ENCODE measurements at places on chromosomes 1 and 21. TPM values are rescaled to one million over a fixed set of nuclear protein-coding genes. Genes with fewer than 3 reads are reported as not detected.

- no peak for DNase-seq
Observed at GRCh38 chr1:177770096-177770495, 199.8 kb downstream of the SEC16B start.

DNA sequence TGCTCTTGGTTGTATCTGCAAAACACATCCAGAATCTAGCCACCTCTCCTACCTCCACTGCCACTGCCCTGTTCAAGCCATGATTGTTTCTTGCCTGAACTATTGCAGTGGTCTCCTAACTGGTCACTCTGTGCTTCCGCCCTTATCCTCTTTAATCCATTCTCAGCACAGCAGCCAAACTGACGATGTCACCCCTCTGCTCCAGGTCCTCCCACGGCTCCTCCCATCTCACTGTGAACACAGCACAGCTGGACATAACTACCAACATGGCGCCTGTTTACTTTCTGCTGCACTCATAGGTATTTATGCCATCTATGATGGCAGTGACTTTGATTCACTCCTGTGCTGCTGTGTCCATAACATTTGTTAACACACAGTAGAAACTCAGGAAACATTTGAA is 406.7 kb downstream of the DISC1 start:
- DNase-seq: no peak

DNA sequence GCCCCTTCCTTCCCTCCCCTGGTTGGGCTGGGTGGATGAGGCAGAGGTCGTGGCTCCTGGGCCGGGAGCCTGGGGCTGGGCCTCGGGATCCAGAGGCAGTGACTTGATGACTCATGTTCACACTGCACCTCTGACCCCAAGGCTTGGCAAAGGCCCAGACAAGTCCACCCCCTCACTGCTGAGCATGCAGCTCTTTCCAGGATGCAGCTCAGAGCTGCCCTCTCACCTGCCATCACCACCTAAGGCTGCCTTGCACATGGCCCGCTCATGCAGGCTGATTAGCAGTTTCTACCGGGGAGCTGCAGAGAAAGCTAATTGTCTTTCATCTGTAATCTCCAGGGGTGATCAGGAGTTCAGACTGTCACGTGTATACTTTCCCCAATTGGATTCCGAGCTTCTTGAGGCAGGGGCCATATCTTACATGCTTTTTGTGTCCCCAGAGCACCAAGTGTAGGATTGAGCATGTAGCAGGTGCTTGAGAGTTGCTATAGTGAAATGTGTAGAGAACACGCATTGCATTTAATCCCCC is 62.1 kb downstream of the LRRN2 start:
- no peak for DNase-seq

DNA sequence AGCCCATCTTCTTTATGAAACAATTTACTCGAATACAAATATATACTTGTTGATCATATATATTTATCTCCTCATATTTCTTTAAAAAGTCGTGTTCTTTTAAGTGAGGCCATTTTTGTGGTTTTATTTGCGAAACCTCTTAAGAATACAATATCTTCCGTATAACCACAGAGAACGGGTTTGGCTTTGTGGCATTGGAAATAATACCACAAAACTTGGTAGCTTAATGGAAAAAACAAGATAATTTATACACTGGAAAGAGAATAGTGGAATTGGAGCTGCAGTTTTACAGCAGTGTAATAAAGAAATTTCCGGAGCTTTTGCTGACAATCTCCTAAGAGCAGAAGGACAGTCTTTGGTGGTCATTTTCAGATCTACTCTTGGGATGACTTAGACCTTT is 29.4 kb downstream of the PTGFR start:
- DNase-seq: no peak

Gene NEK2
- 32.7 TPM for total RNA-seq

Gene HOOK1
- total RNA-seq: 8.6 TPM

- no peak for DNase-seq
Observed at GRCh38 chr1:236421022-236421421, 26.9 kb downstream of the EDARADD start.

- DNase-seq: no peak
Observed at GRCh38 chr1:170749959-170750358, 86.0 kb downstream of the PRRX1 start.

Gene FNDC5
- total RNA-seq: not detected

GRCh38 chr1:96445302-96445701 is 276.3 kb upstream of the PTBP2 start:
- DNase-seq: no peak

- no peak for DNase-seq
Observed at GRCh38 chr1:115722221-115722620, 46.3 kb downstream of the CASQ2 start.

- no peak for DNase-seq
Observed at GRCh38 chr1:156430866-156431265, 61.9 kb downstream of the RHBG start.

DNA sequence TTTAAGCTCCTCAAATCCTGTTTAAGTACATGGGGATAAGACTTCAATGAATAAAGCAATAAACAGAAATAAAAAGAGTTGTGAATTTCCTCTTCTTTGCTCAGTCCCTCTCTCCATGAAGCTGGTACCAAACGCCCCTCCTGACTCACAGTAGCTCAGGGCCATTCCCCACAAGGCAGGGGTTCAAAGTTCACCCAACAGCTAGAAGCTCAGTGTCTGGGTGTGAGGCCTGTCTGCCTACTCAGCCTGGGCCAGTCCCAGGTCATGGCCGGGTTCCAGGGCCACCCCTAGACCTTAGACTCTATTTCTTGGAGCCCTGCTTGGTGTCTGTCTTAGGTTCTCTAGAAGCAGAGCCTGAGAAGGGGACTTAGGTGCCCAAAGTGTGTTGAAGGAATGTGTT is 251.5 kb downstream of the GRIK3 start:
- DNase-seq: no peak

Gene HTR1D
- total RNA-seq: not detected

DNA sequence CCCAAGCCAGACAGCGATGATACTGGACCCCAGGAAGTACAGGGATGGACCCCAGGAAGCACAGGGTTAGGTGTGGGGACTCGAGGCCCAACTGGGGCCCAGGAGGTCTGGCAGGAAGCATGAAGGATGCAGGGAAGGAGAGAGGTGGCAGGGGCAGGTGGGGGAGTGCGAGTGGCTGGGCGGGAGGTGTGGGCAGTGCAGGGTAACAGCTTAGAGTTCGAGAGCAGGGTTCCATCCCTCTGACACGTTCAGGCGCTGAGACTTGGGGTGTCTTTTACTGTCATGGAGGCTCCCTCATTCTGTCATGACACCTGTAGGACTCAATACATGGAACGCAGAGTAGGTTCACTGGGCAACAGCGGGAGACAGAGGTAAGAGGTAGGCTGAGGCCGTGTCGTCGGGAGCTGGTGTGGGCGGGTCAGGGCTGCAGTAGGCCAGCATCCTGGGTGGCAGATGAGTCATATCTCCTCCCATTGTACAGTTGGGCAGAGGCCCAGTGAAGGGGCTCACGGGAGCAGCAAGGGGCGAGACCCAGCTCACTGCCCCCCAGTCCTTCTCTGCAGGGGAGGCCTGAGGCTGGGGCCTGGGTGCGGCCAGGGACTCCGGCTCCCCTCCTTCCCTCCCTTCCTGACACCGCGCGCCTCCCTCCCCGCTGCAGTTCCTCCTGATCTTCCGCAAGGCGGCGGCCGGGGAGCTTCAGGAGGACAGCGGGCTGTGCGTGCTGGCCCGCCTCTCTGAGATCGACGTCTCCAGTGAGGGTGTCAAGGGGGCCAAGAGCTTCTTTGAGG is 11.6 kb upstream of the CTRC start:
- DNase-seq: no peak

DNA sequence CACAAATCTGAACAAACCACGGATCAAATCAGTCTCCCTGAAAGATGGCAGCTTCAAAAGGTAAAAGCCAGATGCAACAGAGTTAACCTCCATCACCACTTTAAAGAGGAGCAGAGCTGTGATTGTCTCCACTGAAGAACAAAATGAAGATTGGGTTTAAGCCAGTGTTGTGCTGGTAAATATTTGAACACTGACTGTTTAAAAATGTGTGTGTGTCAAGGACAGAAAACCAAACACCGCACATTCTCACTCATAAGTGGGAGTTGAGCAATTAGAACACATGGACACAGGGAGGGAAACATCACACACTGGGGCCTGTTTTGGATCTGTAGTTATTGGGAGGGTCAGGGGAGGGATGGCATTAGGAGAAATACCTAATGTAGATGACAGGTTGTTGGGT is 83.9 kb downstream of the ST6GALNAC5 start:
- DNase-seq: no peak

Gene OXCT2
- 0.96 TPM for total RNA-seq

DNA sequence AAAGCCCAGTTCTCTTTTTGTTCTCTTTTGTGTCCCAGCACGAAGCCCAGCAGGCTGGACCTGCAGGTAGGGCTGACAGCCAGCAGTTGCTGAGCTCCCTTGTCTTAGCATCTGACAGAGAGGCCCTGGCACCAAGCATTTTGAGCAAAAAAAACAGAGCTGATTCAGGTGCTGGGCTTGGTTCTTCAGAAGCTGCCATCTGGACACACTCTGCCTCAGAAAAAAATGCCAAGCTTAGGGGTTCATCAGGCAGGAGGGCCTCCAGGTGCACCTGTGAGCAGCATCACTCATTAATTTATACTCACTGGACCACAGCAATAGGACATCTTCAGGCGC is 167.1 kb upstream of the PLD5 start:
- DNase-seq: no peak

- no peak for DNase-seq
Observed at GRCh38 chr1:218299416-218299815, 14.3 kb downstream of the RRP15 start.

Gene FCRLB
- total RNA-seq: 0.74 TPM

Gene SLC1A7
- not detected for total RNA-seq

- no peak for DNase-seq
Observed at GRCh38 chr1:217313096-217313495, 317.8 kb downstream of the GPATCH2 start.

Gene NFASC
- 0.14 TPM for total RNA-seq

GRCh38 chr1:171468120-171468750 is 17.1 kb upstream of the PRRC2C start:
- DNase-seq: no peak

DNA sequence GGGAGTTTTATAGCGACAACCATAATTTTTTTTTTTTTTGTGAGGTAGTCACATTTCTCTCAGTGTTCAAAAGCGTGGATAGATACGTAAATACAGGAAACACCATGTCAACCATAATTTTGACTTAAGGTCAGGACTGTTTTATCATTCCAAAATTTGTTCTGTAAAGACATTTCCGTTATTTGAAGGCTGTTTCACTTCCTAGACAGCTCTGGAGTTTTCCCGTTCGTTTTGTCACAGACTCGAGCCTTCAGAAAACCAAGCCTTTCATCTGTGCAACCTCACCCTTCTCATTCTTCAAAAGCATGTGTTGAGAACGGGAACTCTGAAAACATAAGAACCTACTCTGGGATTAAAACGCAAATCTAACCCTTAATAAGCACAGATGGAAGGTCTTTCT is 17.9 kb downstream of the SIM2 start:
- DNase-seq: no peak
